ENCODE measurements at places on chromosomes 12 and 14.
A peak's percentile ranks its signal among the peaks of the same experiment; 100 is the strongest.

GRCh38 chr12:105233041-105233905, 2.7 kb downstream of the APPL2 start:
- no peak for DNase-seq

- no peak for DNase-seq
These were observed 87.0 kb downstream of the DAD1 start for GRCh38 chr14:22502007-22502406.

GRCh38 chr14:89264196-89264800, 152.7 kb downstream of the FOXN3 start:
- DNase-seq = no peak

DNA sequence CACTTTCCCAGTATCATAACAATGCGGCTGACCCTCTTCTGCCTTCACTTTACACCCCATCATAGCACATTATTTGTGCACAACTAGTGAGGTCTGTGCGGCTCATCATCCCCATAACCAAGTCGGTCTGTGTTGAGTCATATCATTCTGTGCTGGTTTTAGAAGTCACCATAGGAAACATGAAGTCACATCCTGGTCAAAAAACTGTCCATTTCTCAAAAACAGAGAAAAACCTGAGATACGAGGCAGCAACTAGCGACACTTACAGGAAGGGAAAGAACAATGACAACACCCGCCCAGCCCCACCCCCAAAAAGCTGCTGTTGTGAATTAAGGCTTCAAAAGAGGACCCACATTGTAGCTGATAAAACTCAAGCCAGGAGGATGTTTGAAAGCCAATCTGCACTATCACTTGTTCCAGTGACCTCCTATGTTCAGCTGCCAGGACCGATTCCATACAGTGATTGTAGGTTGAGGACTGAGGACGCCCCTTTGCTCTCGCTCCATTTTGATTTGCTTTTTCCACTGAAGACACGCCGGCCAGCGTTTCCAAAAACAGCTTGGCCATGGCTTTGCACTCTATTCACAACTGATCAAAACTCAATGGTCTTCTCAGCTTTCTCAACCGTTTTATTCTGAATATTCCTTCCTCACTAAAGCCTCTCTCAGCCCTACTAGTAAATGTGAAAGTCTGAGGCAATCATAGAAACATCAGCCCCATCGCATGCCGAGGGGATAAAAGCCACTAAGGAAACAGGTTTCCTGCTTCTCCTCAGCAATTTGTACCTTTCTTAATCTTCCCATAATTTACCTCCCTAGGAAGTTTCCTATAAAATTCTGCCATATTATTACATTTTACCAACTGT, 87.5 kb downstream of the DUSP16 start:
- DNase-seq = no peak

DNA sequence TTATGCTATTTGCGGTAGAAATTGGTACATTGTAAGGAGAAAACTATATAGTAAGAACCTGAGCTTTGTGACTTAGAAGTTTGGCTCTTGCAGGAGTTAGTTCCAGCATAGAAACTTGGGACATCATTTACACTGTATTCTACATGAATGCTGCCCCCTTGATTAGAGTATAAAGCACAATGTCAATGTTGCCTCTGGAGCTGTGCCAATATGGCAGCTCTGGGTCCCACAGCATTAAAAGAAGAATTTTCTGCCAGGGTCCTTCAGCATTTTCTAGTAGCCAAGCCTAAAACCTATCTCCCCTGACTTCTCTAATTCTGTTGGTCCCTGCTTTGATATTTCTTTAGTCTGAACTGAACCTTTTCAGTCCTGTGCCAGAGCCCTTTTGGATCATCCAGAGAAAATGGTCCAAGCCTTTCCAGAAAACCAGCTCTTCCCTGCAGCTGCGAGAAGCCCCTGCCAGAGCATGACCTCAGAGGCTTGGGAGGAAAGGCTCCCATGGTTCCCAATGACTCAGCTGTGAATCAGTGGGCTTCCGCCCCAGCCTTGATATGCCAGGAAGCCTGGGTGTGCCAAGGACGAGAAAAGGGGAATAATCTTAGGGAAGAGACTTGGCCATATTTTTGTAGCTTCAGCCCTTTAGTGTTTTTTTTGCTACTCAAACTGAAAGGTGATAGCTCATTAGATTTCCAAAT, 43.2 kb downstream of the PLEKHG7 start:
- DNase-seq = peak; percentile 84

DNA sequence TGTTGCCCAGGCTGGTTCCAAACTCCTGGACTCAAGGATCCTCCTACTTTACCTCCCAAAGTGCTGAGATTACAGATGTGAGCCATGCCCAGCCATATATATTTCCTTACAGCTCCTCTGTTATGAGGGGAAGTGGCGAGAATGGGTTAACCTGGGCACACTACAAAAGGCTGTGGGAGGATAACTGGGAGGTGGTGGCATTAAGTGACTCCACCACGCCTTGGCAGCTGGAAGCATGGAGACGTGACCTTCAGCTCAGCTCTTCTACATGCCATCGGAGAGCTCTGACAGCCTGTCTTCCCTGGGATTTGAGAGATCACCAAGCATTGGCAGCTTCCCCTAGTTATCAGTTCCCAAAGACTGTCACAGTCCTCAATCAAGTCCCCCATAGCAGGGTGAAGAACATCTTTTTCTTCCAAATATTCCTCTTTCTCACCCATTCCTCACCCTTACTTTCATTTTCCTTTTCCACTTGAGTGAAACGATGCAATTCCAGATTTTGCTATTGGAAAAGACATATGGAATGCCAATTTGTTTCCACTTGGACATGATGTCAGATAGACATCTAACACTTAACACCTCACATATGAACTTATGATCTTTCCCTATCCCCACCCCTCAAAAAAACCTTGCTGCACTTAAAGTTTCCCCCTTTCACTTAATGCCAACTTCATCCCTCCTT, 48.5 kb downstream of the PHLDA1 start:
- no peak for DNase-seq

GRCh38 chr12:90064852-90065801, 356.5 kb upstream of the ATP2B1 start:
- DNase-seq = no peak

DNA sequence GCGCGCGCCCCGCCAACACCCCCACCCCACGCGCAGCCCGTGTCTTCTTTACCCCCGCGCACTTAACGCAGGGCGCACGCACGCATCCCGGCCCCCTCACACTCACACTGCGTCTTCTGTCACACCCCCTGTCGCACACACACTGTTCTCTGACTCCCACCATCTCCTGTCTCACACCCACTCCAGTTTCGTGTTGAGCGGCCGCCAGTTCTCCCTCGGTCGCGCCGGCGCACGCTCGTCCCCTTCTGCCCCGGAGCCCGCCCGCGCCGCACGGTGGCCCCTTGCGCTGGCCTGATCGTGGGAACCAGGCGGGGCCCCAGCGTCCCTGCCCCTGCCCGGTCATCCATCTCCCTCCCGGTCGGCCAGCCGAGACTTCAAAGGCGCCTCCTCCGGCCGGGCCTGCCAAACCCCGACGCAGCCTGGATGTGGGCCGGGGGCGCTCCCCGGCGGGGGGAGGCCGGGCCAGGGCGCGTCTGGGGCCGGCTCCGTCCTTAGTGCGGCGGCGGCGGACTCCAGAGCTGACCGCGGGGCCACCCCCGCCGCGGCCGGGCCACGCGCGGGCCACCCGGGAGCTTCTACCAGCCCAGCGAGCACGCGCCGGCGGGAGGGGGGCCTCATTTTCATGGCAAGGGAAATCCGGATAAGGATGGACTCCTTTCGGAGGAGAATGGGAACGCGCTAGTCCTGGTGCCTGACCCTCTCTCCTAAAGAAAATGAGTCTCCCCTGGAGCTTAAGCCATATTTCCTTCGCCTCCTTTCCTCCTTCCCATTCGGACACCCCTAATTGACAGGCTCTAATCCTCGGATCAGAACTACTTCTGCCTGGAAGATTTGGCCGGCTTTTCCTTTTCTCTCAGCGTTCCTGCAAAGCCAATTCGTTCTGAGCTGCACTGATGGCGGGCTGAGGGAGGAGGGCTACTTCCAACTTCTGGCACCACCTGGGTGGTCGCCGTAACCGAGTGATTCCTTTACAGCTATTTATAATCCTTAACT, 82.0 kb upstream of the HMGA2 start:
- DNase-seq = peak; percentile 52

DNA sequence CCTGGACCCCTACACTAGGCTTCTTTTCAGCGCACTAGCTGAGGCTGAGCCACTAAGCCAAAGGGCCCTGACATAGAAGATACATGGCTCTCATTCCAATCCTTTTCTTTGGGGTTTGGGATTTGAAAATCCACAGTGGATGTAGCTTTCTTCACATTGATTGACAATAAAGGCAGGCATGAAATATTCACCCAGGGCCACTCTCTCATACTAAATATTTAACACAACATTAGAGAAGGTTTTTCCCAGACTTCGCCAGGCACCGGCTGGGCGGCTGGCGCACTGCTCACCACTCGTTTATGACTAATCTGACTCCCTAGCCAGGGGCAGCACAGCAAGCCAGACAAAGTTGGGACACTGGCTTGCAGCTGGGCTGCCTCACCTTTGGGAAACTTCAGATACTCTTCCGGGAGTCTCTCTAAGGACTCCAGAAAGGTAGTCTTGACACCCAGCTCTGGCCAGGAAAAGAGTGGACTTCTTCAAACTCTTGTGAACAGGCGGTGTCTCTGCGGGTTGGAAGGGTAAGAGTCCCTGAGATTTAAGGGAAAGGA, 699 bp upstream of the HOXC11 start:
- peak; percentile 55 for DNase-seq

DNA sequence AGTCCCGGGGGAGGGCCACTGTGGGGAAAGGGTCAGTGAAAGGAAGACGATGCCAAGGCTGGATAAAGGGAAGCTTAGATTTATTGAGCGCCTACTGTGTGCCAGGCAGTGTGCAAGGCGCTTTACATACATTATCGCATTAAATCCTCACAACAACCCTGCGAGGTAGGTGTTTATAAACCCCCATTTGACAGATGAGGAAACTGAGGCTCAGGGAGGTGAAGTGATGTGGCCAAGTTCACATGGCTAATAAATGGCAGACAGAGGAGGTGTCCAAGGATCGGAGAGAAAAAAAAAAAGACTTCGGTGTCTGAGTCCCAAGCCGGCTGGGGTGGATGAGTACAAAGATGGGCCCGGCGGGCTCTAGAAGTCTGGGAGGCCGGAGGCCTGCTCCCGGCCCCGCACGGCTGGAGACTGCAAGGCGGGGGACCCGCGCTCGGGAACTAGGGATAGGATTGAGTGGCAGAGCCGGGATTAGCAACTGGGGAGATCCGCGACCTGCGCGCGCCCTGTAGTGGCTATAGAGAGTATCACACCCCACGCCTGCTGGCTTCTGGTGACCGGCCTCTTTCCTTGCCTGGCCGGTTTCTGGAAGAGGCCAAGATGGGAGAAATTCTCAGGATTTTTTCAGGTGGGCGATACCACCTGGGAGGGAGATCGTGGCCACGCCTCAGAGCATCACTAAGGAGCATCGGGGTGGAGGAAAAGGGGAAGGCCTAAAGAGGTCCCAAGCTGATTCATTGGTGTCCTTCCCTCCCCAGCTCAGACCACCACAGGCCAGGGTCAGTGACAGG, 3.9 kb downstream of the DDN start:
- peak; percentile 93 for DNase-seq

DNA sequence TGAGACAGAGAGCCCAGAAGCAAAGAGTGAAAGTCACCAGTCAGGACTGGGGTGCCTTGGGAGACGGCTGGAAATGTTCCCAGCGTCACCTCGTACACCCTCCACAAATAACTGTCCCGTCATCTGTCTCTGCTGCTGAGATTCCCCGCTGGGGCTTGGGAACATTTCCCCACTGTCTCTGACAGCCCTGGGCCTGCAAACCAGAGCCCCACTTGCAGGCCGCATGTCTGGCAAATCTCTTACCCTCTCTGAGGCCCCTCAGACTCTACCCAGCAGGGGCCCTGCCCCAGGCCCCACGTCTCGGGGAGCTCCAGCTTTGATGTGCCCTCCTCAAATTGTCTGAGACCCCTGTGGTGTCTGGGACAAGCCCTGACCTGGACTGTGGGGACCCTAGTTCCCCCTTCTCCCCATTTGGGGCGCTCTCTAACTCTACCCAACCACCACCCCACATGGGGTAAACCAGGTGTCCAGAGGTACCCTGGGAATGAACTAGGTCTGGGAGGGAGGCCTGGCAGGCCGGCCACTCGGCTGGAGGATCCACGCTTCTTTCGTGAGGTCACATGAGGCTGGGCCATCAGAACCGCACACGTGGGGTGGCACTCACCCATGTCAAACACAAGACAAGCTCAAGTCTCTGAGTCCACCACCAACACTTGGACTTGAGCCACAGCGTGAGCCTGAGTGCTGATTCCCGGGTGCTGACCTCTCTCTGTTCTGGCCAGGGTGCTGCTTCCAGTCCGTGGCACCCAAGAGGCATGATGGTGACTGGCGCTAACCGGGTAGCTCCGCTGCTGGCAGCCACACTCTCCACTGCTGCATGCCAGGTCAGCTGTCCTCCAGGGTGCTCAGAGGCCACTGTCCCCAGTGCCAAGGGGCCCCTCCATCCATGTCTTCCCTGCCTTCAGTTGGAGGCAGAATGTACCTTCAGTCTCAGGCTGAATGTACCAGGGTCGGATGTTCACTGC, 59.8 kb downstream of the DIO3 start:
- DNase-seq = no peak

DNA sequence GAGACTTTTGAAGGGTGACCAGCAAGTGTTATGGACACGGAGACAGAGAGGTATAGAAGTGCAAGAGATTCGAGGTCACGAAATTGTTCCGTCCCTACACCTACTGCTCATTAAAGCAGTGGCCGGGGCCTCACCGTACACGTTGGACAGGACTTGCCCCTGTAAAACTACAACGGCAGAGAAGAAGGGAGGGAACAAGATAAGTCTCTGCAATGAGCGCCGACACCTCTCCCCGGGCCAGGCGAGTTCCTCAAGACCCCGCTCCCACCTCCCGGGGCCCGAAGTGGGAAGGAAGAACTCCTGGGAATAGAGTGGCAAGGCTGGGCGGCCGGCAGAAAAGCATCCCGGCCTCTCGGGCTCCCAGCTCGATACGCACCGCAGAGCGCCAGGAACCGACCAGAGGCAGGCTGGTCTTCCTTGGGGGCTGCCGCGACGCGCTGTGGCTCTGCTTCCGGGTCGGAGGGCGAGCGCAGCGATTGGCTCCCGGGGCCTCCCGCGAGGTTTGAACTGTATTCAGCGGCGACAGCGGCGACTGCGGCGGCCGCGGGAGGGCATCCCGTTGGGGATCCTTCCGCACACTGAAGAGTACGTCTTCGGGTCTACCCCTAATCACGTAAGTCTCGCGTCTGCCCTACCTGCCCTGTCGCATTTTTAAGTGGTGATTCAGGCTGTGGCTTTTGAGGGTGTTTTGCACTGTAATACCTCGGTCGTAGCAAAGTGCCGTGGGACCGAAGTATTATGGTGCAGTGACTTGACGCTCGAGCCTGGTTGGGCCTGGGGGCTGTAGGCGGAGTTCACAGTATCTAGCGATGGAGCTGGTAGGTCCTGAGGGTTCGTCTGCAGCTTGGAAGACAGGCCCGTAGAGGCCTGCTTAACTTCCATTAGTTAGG, at the start of the genes NUP37 and PARPBP:
TSS of gene NUP37 (minus strand) at position 441 of the 890 bp plus-strand sequence. CDS start 1,596 bp downstream, outside the sequence.
TSS of gene PARPBP (plus strand) at position 510 of the 890 bp plus-strand sequence. CDS start 3,706 bp downstream, outside the sequence.
- DNase-seq = peak; percentile 88

GRCh38 chr12:68565391-68565903, 45.3 kb upstream of the RAP1B start:
- DNase-seq = peak; percentile 26

- no peak for DNase-seq
These were observed 11.6 kb downstream of the FBXW8 start for GRCh38 chr12:116922194-116922897.

Measured in urothelium cell line (cell line).